ENCODE measurements at places on chromosomes 12 and 14.

GRCh38 chr12:69345742-69346141 lies 2.4 kb upstream of the LYZ start:
- no peak for DNase-seq

DNA sequence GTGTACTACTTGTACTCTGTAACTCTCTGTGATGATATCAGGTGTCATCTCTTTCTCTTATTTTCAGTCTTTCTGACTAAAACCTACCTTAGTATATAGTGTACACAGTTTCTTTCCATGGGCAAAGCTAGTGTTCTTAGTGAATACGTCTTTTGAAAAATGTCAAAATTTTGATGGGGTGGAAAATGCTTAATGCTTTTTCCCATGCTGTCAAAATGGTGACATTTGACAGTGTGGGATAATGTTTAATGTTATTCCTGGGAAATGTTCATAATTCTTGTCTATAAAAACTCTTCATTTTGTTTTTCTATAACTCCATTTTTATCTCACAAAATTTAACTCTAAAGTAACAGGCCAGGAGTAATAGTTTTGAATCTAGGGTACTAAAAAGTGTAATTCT lies 742.7 kb upstream of the FOXG1 start:
- no peak for DNase-seq

- no peak for DNase-seq
Observed at GRCh38 chr12:76399040-76399439, 50.8 kb upstream of the BBS10 start.

GRCh38 chr14:76080025-76080424 lies 71.7 kb upstream of the GPATCH2L start:
- no peak for DNase-seq

DNA sequence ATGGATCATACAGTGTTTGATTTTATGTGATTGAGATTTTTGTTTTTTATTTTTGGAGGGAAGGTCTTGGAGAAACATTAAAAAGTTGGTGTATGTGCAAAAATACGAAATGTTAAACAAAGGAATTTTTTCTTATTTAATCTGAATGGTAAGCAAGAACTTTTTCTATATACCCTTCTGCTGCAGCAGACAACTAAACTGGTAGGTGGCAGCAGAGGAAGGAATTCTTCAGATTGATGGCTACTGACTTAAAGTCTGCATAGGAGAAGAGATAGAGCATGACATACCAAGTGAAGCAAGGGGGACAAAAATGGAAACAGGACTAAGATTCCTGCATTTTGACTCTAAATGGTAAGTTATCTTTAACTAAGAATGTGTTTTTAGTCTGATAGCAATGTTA lies 42.0 kb upstream of the A2ML1 start:
- no peak for DNase-seq

DNA sequence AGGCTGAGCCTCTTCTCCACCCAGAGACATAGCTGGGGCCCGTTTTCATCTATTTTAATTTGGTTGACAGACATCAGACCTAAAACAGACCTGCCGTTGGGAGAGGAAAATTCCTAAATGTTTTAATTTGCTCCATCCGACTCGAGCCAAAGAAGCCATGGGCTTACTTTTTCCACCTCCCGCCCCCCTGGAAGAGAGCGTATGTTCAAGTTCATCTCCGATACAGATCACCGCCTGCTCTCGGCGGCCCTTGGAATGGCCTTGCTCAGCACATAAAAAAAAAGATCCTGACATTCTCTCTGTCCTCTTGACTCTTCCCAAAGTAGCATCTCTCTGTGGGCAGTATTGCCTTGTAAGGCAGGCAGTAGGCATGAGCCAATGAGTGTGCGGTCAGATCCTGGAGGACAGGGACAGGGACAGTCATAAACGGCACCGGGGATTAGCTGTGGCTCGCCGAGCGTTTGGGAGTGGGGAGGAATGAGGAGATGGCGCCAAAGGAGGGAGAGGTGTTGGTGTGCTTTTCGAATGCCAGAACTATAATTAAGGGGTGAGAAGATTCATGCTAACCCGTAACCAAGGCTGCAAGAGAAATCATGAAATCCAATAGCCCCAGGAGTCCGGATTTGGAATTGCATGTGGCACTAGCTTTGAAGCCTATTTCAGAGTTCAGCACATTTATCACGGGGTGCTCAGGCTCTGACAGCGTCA lies 47.9 kb upstream of the MEG3 start:
- DNase-seq = no peak

DNA sequence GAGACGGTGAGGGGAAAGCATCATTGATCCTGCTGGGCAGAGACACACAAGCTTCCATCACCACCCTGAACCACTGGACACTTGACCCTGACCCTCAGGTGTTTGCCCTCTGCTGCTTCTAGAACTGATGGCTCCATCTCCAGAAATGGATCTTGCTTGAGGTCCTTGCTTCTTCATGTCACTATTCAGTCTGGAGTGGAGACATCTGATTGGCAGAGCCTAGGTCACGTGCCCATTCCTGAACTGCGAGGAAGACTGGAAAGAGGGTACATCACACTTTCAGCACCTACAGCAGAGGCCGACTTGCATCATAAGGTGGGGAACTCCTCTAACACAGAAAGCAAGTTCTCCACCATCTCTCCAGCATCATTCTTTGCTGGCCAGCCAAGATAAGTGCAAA lies 106.7 kb upstream of the COCH start:
- no peak for DNase-seq

DNA sequence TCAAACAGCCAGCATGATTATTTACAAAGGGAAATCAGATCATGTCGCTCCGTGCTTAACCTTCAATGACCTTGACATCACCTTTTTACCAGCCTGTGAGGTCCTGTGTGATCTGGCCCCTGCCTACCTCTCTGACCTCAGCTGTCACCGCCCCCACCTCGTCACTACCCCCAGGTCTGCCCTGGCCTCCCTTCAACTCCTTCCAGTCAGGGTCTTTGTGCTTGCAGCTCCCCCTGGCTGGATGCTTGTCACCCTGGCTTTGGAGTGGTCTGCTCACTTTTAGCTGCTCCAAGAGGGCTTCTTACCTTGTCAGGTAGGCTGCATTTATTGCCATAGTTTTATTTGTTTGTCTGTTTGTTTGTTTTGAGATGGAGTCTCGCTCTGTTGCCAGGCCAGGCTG lies 8.2 kb upstream of the MAX start:
- no peak for DNase-seq

GRCh38 chr12:39332661-39333175 lies 110.2 kb downstream of the KIF21A start:
- no peak for DNase-seq

- no peak for DNase-seq
Observed at GRCh38 chr12:80325167-80325959, 118.7 kb upstream of the PTPRQ start.

GRCh38 chr12:89450907-89451306 lies 73.7 kb downstream of the GALNT4 start:
- DNase-seq = no peak

DNA sequence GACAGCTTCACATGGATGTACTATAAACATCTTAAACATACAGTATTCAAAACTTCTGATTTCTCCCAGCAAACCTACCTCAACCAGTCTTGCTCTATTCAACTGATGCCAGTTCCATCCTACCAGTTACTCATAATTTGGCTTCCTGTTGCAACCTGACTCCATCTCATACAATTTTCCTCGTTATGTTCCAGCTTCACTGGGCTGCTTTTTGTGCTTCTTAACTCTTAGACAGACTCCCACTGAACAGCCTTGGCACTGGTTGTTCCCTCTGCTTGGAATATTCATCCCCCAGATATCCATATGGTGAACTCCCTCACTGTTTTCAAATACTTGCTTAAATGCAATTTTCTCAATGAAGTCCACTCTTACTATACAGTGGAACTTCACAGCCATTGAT lies 249.2 kb downstream of the AEBP2 start:
- no peak for DNase-seq

- peak; percentile 40 for DNase-seq
Observed at GRCh38 chr12:56593909-56594621, 36.1 kb downstream of the BAZ2A start.

GRCh38 chr14:73211251-73212040 lies 25.9 kb upstream of the PAPLN start:
- no peak for DNase-seq

- no peak for DNase-seq
Observed at GRCh38 chr12:49061157-49061650, 610 bp upstream of the KMT2D start.

DNA sequence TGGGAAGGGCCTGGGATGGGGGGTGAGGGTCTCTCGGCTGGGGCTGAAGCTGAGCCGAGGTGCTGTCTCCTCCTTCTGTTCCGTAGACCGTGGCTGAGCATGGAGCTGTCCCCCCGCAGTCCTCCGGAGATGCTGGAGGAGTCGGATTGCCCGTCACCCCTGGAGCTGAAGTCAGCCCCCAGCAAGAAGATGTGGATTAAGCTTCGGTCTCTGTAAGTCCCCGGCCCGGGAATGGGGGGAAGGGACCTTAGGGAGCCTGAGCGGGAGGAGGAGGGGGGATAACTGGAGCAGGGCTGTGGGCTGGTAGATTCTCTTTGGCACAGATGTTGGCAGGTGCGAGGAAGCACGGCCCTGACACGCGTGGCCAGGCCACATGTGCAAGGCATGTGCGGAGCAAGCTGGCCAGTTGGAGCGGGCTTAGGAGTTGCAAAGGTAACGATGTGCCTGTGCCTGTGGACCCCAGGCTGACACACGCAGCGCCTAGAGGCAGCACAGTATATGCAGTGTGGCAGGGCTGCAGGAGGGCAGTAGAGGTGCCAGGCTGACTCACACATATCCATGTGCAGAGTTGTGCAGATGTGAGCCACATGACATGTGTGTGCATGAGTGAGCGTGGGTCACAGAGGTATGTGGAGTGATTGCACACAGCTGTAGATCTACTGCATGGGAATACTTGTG lies 512 bp downstream of the PDE1B start:
- peak; percentile 6 for DNase-seq

DNA sequence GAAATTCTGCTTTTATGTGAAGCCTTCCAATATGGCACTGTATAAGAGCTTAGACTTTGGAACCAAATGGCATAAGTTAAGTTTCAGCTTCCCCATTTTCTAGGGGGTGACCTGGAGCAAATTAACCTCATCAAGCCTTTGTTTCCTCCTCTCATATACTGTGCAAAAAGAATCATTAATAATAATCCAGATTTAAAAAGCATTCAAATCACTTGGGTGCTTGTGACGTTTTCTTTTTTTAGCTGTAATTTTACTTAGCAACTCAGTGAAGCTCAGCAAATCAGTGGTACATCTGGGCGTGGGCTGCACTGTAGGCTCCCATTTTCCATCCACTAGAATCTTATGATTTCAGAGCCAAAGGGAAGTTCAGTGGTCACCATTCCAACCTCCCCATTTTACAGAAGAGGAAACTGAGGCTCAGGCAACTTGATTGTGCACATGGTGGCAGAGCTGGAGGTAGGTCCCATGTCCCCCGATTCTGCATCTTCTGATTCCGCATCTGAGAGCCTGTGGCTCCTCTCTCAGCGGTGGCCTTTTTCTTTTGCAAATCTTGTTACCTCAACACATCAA lies 131.2 kb downstream of the SNAPC1 start:
- no peak for DNase-seq

DNA sequence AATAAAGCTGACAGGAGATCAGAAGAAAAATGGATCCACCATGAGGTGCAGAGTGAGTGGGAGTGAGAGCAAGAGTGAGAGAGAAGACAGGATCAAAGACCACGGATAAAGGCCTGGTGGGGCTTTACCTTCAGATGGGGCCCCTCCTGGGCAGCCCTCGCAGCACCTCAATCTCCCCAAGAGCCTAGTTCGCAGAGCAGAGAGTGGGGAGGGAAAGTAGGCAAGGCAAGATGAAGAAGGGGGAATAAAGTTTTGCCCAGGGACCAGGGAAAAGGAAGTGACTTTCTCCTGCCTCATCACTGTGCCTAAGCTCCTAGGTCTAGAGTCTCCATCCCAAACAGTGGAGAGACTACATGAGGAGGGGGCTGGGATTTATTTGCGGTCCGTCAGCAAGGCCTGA lies 10.3 kb downstream of the OR10P1 start:
- DNase-seq = no peak

GRCh38 chr12:47775100-47775911 lies 2.3 kb downstream of the SLC48A1 start:
- no peak for DNase-seq

- peak; percentile 4 for DNase-seq
Observed at GRCh38 chr12:70719672-70720420, 82.6 kb upstream of the PTPRB start.

- no peak for DNase-seq
Observed at GRCh38 chr14:50331596-50331995, 19.5 kb downstream of the DMAC2L start.

GRCh38 chr14:104118006-104118844 lies 20.2 kb upstream of the KIF26A start:
- DNase-seq = no peak

- peak; percentile 29 for DNase-seq
Observed at GRCh38 chr12:123389560-123390351, 5.8 kb downstream of the KMT5A start.

DNA sequence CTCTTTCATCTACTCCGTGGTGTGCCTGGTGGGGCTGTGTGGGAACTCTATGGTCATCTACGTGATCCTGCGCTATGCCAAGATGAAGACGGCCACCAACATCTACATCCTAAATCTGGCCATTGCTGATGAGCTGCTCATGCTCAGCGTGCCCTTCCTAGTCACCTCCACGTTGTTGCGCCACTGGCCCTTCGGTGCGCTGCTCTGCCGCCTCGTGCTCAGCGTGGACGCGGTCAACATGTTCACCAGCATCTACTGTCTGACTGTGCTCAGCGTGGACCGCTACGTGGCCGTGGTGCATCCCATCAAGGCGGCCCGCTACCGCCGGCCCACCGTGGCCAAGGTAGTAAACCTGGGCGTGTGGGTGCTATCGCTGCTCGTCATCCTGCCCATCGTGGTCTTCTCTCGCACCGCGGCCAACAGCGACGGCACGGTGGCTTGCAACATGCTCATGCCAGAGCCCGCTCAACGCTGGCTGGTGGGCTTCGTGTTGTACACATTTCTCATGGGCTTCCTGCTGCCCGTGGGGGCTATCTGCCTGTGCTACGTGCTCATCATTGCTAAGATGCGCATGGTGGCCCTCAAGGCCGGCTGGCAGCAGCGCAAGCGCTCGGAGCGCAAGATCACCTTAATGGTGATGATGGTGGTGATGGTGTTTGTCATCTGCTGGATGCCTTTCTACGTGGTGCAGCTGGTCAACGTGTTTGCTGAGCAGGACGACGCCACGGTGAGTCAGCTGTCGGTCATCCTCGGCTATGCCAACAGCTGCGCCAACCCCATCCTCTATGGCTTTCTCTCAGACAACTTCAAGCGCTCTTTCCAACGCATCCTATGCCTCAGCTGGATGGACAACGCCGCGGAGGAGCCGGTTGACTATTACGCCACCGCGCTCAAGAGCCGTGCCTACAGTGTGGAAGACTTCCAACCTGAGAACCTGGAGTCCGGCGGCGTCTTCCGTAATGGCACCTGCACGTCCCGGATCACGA lies 2.2 kb downstream of the SSTR1 start:
- no peak for DNase-seq

DNA sequence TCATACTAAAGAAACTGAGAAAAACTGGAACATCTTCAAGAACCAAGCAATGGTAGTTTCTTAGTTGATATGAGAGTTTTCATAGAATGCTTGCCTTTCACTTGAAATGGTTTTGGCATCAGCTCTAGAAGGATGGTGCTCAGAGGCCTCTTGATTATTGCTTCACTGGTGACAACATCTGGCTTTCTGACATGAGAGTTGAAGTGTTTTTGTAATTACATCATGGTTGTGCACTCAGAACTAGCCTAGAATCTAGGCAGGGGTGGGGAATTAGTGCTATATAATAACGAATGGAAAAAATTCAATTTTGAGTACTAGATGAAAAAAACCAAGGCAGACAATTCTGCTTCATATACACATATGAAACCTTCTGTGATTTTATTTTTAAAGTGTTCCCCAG lies 172.8 kb upstream of the LMNTD1 start:
- no peak for DNase-seq

Data from T-helper 2 cell treated with Interferon-gamma antibody and Interleukin-4, amounts not matched to agents 5 μg/mL and 100 μg/mL, for 36 hours (primary cell).